ENCODE measurements at places on chromosomes 11 and 22. TPM values are rescaled to one million over a fixed set of nuclear protein-coding genes. Genes with fewer than 3 reads are reported as not detected.

C1QTNF4 gene
- total RNA-seq = 1.8 TPM

DDI1 gene
- total RNA-seq = not detected

GLYAT gene
- total RNA-seq = not detected

MMP12 gene
- not detected for total RNA-seq

P2RY6 gene
- total RNA-seq = not detected

ELP4 gene
- total RNA-seq = 23.5 TPM

PLEKHA7 gene
- total RNA-seq = 3.1 TPM

PGA5 gene
- total RNA-seq = not detected

ACAT1 gene
- 165 TPM for total RNA-seq

OR10G4 gene
- not detected for total RNA-seq

OR6T1 gene
- not detected for total RNA-seq

KRTAP5-8 gene
- total RNA-seq = not detected

APOL1 gene
- 0.34 TPM for total RNA-seq

MS4A15 gene
- total RNA-seq = not detected

FOLR1 gene
- not detected for total RNA-seq

TNRC6B gene
- 7.9 TPM for total RNA-seq

TESMIN gene
- 3.4 TPM for total RNA-seq

IL18 gene
- total RNA-seq = 0.59 TPM

HBG1 gene
- not detected for total RNA-seq

DKK3 gene
- total RNA-seq = 168 TPM

PACSIN3 gene
- total RNA-seq = 41.2 TPM

LRRC75B gene
- total RNA-seq = 7.6 TPM

TPST2 gene
- total RNA-seq = 14.6 TPM

ALDH3B1 gene
- total RNA-seq = 41.3 TPM

CASP5 gene
- total RNA-seq = not detected

SYT13 gene
- total RNA-seq = not detected

OR4B1 gene
- total RNA-seq = not detected

EIF3L gene
- total RNA-seq = 409 TPM

DGCR6 gene
- total RNA-seq = not detected

FAM180B gene
- total RNA-seq = not detected

PUS3 gene
- 6.8 TPM for total RNA-seq

CTSW gene
- 0.15 TPM for total RNA-seq

OR51B4 gene
- total RNA-seq = not detected

SLC22A6 gene
- total RNA-seq = not detected

RAG1 gene
- 0.30 TPM for total RNA-seq

SLC29A2 gene
- total RNA-seq = 3.7 TPM

EI24 gene
- total RNA-seq = 114 TPM

OR2D2 gene
- total RNA-seq = not detected

C22orf15 gene
- total RNA-seq = 1.2 TPM

GDPD4 gene
- total RNA-seq = not detected

TEX12 gene
- total RNA-seq = not detected

ACCS gene
- total RNA-seq = 3.1 TPM

PKDREJ gene
- not detected for total RNA-seq

PHF21B gene
- total RNA-seq = not detected

OR51I1 gene
- not detected for total RNA-seq

PEX16 gene
- total RNA-seq = 33.0 TPM

LRRC74B gene
- total RNA-seq = not detected

LGR4 gene
- total RNA-seq = 3.7 TPM

SLC35C1 gene
- 22.0 TPM for total RNA-seq

OR4X1 gene
- total RNA-seq = not detected

ARHGAP8 gene
- not detected for total RNA-seq

SHISAL1 gene
- 0.15 TPM for total RNA-seq

MRGPRX3 gene
- not detected for total RNA-seq

KDM4E gene
- total RNA-seq = not detected

OR51E2 gene
- total RNA-seq = not detected

DHCR7 gene
- 202 TPM for total RNA-seq

TYR gene
- total RNA-seq = not detected

MIOX gene
- not detected for total RNA-seq

DCHS1 gene
- 4.3 TPM for total RNA-seq

SEPTIN3 gene
- total RNA-seq = under 0.01 TPM
